Neural crest cell (in vitro differentiated cells): ENCODE measurements at places on chromosomes 5 and 9. TPM values are rescaled to one million over a fixed set of nuclear protein-coding genes. Genes with fewer than 3 reads are reported as not detected.
A peak's percentile ranks its signal among the peaks of the same experiment; 100 is the strongest.

DNA sequence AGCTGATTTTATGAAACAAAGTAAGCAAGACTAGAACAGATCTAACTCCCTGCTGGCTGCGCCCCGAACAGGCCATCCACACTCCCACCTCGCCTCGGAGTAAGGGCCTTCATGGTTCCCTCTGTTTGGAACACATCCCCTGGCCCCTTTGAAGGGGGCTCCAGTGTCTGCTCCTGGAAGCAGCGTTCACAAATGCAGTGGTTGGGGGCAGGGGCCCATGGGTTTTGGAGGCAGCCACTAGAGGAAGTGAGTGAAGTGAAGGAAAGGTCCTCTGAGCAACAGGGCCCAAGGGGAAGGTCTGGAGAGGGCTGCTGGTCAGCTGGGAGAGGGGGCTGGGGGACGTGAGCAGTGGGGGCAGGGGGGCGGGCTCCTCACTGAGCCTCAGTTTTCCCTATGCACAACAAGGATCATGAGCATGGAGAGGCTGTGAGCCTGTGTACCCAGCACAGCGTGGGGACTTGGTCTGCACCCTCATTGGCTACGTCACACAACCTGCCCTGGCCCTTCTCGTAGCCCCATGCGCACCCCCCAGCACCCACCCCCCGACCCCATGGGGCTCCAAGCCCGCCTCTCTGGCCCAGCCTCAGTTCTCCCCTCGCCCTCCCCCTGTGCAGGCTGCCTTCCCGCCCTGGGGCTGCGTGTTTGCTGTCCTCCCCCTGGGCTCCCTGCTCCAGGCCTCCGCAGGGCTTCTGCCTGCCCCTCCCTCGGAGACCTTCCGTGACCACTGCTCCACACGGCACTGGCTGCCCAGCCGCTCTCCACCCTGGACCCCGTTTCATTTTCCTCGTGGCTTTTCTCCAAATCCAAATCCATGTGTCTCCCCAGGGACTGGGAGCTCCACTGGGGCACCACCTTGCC is 39.5 kb downstream of the RASGEF1C start:
- peaks cover 45% of the 10 kb centered on the region for H3K4me1 ChIP-seq
- H3K27me3 ChIP-seq: no peaks in the 10 kb centered on the region
- peak overlapping the region; percentile 94 for H3K27ac ChIP-seq
- peak overlapping the region; percentile 72 for H3K4me3 ChIP-seq
- no peaks in the 10 kb centered on the region for H3K36me3 ChIP-seq

- no peak overlapping the region for H3K4me3 ChIP-seq
- no peaks in the 10 kb centered on the region for H3K4me1 ChIP-seq
- H3K27ac ChIP-seq: no peak overlapping the region
- no peaks in the 10 kb centered on the region for H3K36me3 ChIP-seq
- H3K27me3 ChIP-seq: peaks cover 83% of the 10 kb centered on the region
These were observed 8.6 kb upstream of the SV2C start for GRCh38 chr5:76074487-76075065.

DNA sequence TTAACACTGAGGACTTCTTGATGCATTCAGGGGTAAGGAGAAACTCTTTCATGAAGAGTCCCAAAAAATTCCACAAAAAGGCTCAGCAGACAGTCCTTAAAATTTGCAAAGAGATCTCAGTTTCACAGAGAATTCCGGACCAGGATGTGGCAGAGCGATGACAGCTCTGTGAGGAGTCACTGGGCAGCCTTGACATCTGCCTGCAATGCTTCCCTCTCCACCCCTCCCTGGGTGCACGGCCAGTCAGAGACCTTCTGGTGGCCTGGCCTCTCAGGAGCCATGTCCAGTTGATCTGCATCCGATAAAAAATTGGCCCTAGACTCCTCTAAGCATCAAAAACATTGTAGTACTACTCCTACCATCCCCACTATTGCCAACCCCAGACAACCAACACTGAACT is 76.8 kb downstream of the MACROH2A1 start:
- no peaks in the 10 kb centered on the region for H3K27me3 ChIP-seq
- no peak for DNase-seq
- H3K4me3 ChIP-seq: no peak overlapping the region
- no peaks in the 10 kb centered on the region for H3K4me1 ChIP-seq
- no peaks in the 10 kb centered on the region for H3K36me3 ChIP-seq

DNA sequence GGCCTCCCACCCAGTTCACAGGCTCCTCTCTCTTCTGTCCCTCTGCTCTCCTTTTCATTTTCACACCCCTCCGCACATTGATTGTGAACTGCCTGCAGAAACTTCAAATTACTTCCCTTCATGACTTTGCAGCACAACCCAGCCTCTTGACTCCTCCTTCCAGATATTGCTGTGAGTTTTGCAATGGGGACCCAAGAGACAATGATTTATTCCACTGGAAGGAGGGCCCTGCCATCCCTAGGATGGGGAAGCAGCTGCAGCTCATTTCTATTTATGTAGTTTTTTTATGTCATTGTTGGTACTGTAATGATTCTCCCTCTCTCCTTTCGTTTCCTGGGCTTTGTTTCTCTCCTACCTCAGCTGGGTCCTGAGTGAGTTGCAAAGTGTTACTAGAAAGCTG is 364.9 kb downstream of the ICE1 start:
- no peak for DNase-seq
- H3K27me3 ChIP-seq: peaks cover 4% of the 10 kb centered on the region
- no peaks in the 10 kb centered on the region for H3K36me3 ChIP-seq

DNA sequence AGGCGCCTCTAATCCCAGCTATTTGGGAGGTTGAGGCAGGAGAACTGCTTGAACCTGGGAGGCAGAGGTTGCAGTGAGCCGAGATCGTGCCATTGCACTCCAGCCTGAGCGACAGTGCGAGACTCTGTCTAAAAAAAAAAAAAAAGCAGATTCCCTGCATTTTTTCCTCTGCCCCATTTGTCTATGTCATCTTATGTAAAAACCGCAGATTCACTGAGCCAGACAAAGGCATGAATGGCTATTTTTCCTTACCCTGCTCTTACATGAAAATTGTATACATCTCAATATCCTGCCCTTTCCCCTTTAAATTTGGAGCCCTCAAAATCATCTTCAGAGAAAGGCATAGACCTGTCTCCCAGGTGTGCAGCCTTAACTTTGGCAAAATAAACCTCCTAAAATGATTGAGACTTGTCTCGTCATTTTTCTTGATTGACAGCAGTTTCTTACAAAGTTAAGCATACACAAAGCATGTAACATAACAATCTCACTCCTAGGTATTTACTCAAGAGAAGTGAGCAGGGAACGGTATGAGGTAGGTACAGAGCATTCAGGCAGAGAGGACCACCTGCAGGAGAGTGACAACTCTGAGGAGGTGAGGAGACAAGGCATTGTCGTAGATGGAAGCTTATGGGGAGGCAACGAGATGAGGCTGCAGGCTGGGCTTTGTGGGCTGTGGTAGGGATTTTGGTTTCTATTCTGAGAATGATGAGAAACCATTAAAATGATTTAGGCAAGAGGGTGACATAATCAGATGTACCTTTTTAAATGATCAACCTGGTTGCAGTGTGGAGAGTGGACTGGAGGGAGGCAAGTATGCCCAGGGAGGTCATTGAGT is 65.7 kb upstream of the IL6ST start:
- H3K36me3 ChIP-seq: no peaks in the 10 kb centered on the region
- peaks cover 11% of the 10 kb centered on the region for H3K4me1 ChIP-seq
- no peak overlapping the region for H3K4me3 ChIP-seq
- no peak for DNase-seq

GRCh38 chr9:95506678-95507463 is 9.9 kb downstream of the PTCH1 start:
- peak; percentile 35 for DNase-seq
- H3K27ac ChIP-seq: peak overlapping the region; percentile 98
- H3K36me3 ChIP-seq: peaks cover 4% of the 10 kb centered on the region
- H3K27me3 ChIP-seq: peaks cover 17% of the 10 kb centered on the region
- H3K4me3 ChIP-seq: peak overlapping the region; percentile 97
- peaks cover 49% of the 10 kb centered on the region for H3K4me1 ChIP-seq

DNA sequence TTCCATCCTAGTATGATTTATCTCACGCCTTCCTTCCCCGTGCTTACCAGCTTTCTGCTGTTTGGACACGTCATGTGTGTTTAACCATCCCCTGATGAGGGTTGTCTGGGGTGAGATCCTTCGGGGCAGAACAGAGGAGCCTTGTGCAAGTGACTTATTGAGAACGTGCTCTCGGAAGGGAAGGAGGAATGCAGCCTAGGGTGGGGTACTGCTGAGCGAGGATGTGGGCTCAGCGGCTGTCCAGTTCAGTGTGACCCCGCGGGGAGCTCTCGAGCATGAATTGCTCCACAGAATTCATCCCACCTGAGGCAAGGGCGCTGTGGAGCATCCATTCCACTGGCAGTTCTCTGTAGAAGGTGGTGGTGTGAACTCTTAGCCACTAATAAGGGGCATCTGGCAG is 4.0 kb downstream of the MYOZ3 start:
- H3K27ac ChIP-seq: no peak overlapping the region
- DNase-seq: no peak
- no peaks in the 10 kb centered on the region for H3K36me3 ChIP-seq
- H3K4me1 ChIP-seq: peaks cover 5% of the 10 kb centered on the region
- no peak overlapping the region for H3K4me3 ChIP-seq

DNA sequence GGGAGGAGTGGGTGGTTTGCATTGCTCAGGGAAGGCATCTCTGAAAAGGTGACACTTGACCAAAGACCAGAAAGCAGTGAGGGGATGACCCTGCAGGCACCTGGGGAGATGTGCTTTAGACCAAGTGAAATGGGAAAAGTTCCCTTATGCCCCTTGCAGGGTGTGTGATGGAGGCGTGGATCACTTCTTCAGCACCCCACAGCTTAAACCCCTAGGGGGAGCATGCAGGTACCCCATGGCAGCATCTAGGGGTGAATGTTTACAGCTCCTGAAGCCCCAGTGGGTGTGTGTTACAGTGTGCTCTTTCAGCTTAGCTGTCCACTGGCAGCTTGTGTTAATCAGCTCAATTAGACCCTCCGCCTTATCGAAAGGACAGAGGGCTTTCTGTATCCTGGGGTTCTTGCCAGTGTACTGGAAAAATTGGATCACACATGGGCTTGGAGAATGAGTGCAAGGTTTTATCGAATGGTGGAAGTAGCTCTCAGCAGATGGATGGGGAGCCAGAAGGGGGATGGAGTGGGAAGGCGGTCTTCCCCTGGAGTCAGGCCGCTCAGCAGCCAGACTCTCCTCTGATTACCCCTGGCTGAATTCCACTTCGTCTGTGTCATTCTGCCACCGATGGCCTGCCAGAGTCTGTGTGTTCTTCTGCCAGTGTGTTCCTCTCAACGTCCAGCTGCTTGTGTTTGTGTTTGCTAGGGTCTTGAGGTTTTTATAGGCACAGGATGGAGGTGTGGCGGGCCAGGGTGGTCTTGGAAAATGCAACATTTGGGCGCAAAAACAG is 6.3 kb downstream of the BHMT2 start:
- no peak overlapping the region for H3K4me3 ChIP-seq
- H3K27ac ChIP-seq: no peak overlapping the region
- H3K36me3 ChIP-seq: no peaks in the 10 kb centered on the region
- H3K27me3 ChIP-seq: no peaks in the 10 kb centered on the region
- DNase-seq: no peak

DNA sequence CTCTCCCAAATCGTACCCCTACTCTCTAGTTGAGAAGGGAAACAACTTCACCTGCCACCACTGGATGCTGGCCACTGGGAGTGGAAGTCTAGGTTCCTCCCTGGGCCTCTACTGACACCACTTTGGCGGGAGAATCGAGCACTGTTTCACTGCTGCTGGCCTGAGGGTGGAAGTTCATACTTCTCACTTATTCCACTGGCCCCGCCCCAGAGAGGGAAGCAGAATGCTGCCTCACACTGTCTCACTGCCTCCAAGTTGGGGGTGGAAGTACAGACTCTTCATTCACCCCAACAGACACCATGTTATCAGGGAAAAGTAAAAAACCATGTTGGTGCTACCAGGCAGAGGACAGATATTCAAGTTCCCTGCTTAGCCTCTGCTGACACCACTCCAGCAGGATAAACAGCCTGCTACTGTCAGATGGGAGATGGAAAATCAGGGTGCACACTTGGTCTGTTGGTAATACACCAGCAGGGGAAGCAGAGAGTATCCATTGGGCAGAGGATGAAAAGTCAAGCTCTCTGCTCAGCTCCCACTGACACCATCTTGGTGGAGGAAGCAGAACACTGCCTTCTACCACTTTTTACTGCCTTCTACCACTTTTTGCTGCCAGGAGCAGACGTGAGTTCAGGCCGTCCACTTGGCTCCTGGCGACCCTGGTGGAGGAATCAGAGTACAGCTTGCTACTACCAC is 159.4 kb downstream of the SIL1 start:
- peaks cover 15% of the 10 kb centered on the region for H3K36me3 ChIP-seq
- no peaks in the 10 kb centered on the region for H3K27me3 ChIP-seq
- no peak overlapping the region for H3K4me3 ChIP-seq

GRCh38 chr5:75601996-75602395 is 9.3 kb upstream of the ANKDD1B start:
- no peak for DNase-seq
- H3K27ac ChIP-seq: no peak overlapping the region
- H3K4me3 ChIP-seq: no peak overlapping the region
- peaks cover 17% of the 10 kb centered on the region for H3K4me1 ChIP-seq
- peaks cover 9% of the 10 kb centered on the region for H3K36me3 ChIP-seq

DNA sequence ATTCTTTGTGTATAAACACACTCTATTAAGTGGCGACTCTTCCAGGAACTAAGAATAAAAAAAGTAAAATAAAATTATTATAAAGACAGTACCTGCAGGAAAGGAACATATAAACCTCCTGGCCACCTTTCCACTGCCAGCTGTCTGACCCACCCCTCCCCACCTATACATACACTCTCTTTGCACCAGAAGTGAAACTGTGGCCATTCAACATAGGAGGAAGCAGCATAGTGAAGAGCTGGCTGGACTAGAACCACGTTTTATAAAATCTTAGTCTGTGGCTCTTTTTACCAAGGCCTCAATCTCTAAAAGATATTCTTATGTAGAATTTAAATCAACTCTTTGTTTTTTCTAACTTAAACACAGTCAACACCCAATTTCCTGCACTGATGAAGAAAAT is 289.6 kb downstream of the GABRB2 start:
- no peak overlapping the region for H3K4me3 ChIP-seq
- no peak overlapping the region for H3K27ac ChIP-seq
- no peaks in the 10 kb centered on the region for H3K27me3 ChIP-seq
- DNase-seq: no peak
- no peaks in the 10 kb centered on the region for H3K36me3 ChIP-seq

DNA sequence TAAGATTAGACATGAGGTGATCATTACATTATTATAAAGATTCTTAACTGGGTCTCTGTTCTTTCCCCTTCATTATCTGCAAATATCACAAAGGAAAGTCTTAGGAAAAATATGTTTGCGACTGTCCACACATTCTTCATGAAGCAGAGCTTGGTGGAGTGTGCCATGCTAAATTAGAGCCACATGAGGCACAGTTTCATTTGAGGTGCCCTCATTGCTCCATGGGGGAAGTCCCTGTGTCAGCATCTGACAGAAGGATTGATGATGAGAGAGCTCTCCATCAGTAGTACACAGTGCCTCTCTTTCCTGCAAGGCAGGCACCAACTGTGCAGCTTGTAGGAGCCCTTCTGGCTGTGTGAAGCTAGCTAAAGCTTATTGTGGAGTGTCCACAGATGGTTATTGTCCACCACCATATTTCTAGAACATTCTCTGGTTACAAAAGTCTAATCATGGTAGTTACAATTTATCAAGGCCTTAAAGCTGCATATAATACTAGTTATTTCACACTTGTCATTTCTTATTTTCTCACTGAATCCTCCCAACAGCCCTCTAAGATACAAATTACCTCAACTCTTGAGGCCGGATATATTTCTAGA is 63.9 kb downstream of the C9orf152 start:
- peaks cover 19% of the 10 kb centered on the region for H3K36me3 ChIP-seq
- H3K4me1 ChIP-seq: peaks cover 52% of the 10 kb centered on the region
- H3K27me3 ChIP-seq: no peaks in the 10 kb centered on the region
- no peak overlapping the region for H3K4me3 ChIP-seq
- no peak for DNase-seq
- H3K27ac ChIP-seq: no peak overlapping the region

Gene OGN
- not detected in 2 replicates for total RNA-seq

Gene SMIM33
- not detected in 2 replicates for total RNA-seq

Gene MXD3
- total RNA-seq: 36.9 and 40.3 TPM in 2 replicates

Gene ANKRD18A
- total RNA-seq: 4.8 and 7.6 TPM in 2 replicates

Gene PCSK1
- 0.47 and 0.52 TPM in 2 replicates for total RNA-seq

Gene RNF183
- not detected in 2 replicates for total RNA-seq

Gene CD274
- not detected in 2 replicates for total RNA-seq
